ENCODE measurements at places on chromosomes 4 and X.

DNA sequence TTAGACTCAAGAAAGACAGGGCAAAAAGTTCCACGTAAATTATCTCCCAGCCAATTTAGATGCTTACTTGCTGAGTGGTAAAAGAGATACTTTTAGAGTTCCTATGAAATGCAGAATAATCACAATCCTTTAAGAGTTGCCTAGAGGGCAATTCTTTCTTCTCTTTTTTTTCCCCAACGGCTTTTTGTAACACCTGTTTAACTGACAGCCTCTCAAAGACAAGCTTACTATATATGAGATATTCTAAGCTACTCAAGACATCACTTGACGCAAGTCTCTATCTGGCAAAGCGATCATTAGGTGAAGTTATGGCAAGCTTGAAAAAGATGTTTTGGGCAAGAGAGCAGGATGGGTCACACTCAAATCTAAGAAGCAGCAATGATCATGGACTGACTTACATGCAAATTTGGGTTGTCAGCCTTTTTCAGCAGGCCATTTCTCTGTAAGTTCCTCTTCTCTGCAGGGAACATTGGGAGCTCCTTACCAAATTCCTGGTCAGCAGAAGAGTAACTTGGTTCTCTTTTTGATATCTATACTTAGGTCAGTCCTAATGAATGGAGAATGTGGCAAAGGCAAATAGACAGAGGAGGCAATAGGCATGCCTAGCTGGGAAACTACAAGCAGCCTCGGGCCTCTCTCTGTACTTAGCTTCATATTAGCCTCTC lies 162.9 kb upstream of the FGF13 start:
- DNase-seq = no peak

- no peak for DNase-seq
Observed at GRCh38 chr4:7677799-7678301, 243.1 kb upstream of the PSAPL1 start.

DNA sequence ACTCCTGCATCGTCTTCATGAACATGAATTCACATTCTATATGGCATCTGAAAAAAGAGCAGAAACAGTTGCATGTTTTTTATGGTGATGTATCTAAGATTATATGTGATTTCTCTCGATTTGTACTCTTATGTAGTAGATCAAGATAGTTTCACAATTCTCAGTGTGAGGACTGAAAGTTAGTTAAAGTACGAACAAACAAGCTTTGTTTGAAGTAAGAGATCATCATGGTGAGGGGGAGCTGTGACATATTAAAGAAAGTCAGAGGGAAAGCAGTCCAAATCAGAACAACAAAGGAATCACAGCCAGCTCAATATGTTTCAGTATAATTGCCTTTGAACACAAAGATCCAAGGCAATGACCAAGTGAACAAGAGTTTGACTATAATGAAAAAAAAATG lies 1140.6 kb downstream of the SH3BGRL start:
- DNase-seq = no peak

DNA sequence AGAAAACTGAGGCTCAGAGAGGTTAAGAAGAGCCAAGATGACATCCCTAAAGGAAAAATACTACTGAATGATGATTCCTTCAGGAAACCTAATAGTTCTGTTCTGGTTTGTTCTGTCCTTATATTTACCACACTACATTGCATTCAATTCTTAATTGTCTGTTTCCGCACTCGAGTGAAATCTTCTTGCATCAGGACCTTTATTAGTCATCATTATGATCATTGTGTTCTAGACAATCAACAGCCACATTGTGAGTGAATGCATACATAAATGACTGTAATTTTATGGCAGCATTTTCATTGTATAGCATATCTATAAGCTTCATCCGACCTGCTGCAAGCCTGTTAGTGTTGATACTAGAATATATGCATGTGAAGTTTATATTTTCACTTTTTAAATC lies 156.7 kb upstream of the FAM241A start:
- DNase-seq = no peak

DNA sequence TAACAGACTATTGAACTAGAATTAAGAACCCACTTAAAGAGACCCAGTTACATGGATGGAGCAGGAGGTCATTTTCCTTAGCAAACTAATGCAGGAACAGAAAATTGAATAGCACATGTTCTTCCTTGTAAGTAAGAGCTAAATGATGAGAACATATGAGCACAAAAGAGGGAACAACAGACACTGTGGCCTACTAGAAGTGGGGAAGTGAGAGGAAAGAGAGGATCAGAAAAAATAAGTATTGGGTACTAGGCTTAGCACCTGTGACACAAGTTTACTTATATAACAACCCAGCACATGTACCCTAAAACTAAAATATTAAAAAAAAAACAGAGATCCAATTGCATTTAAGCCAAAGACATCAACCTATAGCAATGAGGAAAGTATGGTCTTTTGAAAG lies 26.2 kb downstream of the ARAP2 start:
- DNase-seq = no peak

GRCh38 chr4:151313306-151314009 lies 11.9 kb downstream of the SH3D19 start:
- no peak for DNase-seq

- DNase-seq = no peak
Observed at GRCh38 chrX:5681159-5681558, 547.5 kb downstream of the NLGN4X start.

DNA sequence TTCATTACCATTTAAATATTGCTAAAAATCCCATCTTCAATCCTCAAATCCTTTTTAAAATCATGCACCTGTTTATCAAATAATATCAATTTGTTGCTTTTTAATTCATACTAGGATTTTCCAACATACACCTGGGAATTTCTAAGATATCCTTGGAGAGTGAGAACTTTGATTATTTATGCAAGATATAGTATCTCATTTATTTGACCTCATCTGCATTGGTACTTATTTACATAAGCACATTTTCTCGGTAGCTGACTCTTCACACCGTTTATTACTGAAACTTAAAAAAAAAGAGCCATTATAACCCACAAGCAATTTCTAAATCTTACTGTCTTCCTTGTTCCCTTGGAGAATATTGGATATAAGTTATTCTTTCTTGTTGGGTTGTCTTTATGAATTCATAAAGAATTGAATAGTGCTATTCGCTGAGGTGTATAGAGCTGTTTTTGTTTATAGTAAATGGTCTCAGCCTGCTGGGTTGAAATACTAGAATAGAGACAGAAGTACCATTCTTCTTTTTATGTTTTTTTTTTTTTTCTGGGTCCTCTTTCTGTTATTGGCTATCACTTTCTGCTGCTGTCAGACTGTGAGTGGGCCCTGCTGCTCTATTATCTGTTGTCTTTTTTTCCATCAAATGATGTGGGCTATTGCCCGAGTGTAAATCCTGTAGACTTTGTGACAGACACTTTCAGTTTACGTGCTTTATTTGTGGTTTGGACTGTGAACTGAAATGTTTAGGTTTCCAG lies 2.9 kb downstream of the UGT8 start:
- DNase-seq = no peak

GRCh38 chr4:12122316-12122715 lies 693.6 kb upstream of the HS3ST1 start:
- no peak for DNase-seq

- no peak for DNase-seq
Observed at GRCh38 chr4:112036886-112037285, 108.4 kb upstream of the FAM241A start.

- DNase-seq = no peak
Observed at GRCh38 chr4:67521506-67521905, 23.8 kb downstream of the CENPC start.

- no peak for DNase-seq
Observed at GRCh38 chr4:85571008-85571407, 96.1 kb downstream of the ARHGAP24 start.

- DNase-seq = peak; percentile 1
Observed at GRCh38 chrX:119502727-119503483, 34.7 kb downstream of the SLC25A5 start.

GRCh38 chr4:185886832-185887524 lies 75.0 kb upstream of the SORBS2 start:
- no peak for DNase-seq

GRCh38 chrX:23832721-23833120 lies 49.7 kb downstream of the SAT1 start:
- no peak for DNase-seq

DNA sequence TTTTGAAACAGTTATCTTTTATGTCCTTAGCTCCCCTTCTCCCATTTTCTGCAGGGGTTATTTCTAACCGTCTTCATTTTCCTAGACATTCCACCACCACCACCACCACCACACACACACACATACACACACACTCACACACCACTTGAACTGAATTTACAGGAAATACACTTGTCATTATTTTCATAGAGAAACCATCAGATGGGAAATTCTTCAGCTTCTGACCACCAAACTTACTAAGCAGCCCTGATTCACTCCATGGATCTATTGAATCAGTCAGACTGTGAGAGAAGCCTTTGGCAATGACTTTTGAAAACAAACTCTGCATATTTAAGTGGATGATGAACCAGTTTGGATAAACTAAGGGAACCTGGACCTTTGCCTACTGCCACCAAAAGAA lies 210.1 kb upstream of the NHS start:
- DNase-seq = no peak

GRCh38 chrX:68672581-68673318 lies 25.3 kb downstream of the STARD8 start:
- no peak for DNase-seq

- DNase-seq = no peak
Observed at GRCh38 chr4:175678451-175678850, 133.6 kb downstream of the GPM6A start.

DNA sequence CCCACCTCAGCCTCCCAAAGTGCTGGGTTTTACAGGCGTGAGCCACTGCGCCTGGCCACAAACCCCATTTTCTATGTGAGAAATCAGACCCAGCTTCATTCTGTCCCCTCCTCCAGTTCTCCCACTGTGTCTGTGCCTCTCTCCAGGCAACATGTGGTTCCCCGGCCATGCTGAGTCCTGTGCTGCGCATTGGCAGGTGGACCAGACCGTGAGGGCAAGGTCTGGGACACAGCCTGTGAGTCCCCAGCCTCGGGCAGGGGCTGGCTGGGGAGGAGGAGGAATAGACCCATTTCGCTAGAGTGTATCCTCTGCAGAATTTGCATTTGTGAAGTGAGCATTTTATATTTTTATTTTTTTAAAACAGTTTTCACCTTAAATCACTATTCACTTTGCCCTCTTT lies 21.5 kb upstream of the CLDN24 start:
- no peak for DNase-seq

DNA sequence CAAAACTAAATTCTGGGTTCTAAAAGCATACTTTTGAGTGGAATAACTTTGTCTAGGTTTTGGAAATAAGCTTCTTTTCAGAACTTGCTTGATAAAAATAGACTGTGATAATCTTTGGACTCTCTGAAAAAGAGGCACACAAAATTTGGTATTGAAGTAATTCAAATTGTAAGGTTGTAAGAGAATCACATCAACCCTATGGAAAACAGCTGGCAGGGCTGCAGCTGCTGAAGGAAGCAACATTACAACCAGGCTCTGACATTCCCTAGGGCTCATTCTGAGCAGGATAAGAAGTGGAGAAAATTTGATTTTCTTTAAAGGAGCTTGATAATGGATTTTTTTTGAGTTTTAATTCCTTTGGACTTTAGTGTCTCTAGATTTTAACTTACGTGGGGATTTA lies 147.6 kb downstream of the FSTL5 start:
- DNase-seq = no peak

DNA sequence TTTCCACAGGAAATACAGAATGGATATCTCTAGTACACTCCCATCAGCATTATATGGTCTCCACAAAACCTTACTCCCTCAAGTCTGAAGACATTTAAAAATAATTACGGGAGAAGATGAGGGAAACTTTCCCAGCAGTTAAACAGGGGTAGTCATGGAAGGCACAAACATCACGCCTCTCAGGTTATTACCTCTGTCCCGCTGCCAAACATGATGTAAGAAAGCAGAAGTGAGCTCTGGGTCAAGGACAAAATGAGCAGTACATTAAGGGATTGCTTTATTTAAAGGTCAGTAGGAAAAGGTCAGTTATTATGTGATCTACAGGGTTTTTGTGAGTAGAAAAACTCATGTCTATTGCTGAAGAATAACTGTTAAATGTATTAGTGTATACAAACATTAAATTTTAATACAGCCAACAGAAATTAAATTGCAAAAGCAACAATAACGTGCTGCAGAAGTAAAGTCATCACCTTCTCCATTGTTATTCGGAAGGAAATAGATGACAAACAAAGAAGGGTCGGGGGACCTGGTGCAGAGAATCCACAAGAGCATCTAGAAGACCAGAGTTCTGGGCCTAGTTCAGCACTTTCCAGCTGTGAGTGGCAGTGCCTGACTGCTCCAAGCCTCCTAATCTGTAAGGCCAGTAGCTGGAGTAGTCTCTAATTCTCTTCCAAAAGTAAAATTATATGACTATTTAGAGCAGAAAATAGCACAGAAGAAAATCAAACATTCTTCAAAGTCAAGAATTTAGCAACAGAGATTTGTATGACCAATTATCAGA lies 171.2 kb downstream of the PPP3CA start:
- DNase-seq = no peak

DNA sequence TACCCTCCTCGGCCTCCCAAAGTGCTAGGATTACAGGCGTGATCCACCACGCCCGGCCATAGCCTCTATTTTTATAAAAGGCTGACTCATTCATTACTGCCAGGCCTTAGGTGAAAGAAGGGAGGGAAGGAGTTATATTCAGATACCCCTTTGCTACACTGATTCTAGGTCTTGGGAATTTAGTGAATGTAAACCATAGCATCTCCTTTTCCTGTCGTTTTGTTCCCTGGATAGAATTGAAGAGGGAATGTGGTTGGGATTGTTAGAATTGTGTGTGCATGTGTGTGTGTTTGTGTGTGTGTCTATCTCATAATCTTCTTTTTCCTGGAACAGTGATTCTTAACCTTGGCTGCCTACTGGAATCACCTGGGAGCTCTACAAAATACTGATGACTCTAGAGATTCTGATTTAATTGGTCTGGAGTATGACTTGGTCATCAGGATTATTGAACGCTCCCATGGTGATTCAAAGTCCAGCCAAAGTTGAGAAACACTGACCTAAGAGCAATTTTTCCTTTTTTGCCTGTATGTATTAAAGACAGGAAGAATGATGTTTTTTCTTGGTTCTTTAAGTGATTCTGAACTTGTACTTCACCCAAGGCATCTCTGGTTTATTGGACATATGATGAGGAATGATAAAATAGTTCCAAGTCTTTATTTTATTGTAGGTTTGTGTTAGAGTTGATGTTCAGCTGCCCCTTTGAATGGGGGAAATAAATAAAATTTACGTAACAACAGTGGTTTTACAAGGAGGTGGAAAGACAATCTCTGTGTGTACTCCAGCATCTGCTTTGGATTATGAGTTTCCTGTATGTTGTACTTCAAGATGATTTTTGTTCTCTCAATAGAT lies 37.0 kb downstream of the NAP1L5 start:
- DNase-seq = no peak

DNA sequence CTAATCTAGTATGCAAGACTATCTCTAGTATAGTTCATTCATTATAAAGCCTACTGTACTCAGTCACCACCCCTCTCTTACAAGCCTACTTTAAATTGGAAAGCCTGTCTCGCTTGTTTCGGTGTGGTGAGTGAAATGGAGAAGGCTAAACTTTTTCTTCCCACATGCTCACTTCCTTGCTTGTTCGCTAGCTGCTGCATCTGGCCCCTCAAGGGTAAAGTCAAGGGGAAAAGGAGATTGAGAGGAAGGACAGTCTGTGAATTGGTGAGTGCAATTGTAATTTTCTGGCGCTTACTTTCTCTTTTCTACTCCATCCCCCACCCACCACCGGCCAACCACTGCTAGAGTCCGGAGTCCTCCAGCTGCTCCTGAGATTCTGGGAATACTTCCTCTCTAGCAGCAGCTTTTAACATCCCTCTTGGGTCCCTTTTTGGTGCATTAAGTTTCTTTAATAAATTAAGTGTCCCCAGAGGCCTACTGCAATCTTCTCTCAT lies 12.1 kb upstream of the ARAP2 start:
- DNase-seq = no peak

GRCh38 chr4:8238036-8238511 lies 31.5 kb upstream of the HTRA3 start:
- no peak for DNase-seq
